SK-N-DZ (cell line): ENCODE measurements at places on chromosomes 5 and 9.
A peak's percentile ranks its signal among the peaks of the same experiment; 100 is the strongest.

GRCh38 chr5:172006321-172007174 is at the start of gene FBXW11:
Gene FBXW11, minus strand, starts transcription at chr5:172006638. Its CDS starts 136 bp downstream, at chr5:172006502.
- DNase-seq, result peak; percentile 98

DNA sequence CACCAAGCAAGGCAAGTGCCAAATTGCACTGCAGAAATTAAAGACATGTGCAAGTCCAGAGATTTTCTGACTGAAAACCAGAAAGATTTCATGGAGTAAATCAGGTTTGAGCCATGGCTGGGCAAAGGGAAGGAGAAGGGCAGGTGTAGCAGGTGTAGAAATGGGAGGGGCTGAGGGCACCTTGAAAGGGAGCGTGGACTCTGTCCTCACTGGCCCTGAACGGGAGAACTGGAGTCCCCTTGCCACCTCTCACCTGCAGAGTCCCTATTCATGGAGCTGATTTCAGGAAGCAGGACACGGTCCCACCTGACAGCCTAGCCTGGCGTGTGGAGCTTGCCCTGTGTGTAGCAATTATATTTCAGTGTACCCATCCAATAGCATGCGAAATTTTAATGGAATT is 46.3 kb downstream of the UBE2QL1 start:
- no peak for DNase-seq

DNA sequence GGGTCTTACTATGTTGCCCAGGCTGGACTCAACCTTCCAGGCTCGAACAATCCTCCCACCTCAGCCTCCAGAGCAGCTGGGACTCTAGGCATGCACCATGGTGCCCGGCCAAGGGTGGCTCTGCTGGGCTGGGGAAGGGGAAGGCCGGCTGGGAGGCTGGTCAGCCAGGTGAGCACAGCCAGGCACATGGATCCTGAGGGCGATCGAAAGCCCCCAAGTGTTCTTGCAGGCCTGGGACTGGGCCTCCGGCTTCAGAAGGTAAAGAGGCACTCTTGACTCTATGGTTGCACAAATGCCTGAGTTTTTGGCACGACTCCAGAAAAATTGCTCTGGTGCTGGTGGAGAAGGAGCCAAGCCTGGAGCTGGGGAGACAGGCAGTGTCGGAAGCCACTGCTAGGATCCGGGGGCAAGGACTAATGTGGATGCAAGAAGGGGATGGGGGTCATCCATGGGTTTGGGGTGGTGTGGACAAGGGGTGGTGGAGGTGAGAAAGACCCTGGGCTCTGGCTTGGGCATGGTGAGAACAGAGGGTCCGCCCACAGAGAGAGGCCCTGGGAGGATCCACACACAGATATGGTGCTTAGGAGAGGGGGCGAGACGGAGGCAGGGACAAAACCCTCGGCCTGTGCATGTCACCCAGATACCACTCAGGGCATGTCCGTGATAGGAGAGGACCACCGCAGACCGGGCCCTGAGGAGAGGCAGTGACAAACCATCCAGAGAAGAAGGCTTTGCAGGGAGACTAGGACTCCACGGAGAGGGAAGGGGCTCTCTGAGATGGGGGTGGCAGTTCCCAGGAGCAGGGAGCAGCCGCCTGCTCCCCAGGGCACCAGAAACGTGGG is 51.1 kb upstream of the COL5A1 start:
- DNase-seq, result no peak

DNA sequence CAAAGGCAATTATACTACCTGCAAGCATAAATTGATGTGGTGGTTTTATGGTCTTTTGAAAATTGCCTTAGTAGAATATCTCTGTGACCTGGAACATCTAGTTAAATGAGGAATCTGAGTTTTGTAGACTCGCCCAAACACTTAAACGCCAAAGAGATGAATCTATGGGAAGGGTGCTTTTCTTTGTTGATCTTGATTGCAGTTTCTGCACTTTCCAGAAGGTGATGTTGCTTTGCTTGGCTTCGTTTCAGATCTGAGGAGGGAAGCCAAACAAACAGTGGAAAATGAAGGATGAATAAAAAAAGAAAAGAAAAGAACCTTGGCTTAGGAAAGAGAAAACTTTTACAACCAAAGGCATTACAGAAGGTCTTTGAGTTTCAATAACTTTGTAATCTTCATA is 1021.2 kb downstream of the NR2F1-AS1 start:
- no peak for DNase-seq

DNA sequence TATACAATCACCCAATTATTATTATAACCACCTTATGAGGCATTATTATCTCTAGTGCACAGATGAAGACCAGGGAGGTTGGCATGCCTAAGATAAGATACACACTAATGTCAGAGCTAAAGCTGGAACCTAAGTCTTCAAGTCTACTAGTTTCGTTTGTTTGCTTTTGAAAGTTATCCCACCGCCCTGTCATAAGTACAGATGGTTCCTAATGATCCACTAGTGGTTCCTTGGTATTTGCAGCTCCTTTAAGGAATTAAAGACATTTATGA is 14.1 kb downstream of the NDUFA8 start:
- DNase-seq, result no peak

- no peak for DNase-seq
These were observed 240.6 kb downstream of the EFNA5 start for GRCh38 chr5:107430071-107430625.
